ENCODE measurements at places on chromosomes 5 and 9.

GRCh38 chr9:95434116-95435073, 82.4 kb downstream of the PTCH1 start:
- no peak for DNase-seq

DNA sequence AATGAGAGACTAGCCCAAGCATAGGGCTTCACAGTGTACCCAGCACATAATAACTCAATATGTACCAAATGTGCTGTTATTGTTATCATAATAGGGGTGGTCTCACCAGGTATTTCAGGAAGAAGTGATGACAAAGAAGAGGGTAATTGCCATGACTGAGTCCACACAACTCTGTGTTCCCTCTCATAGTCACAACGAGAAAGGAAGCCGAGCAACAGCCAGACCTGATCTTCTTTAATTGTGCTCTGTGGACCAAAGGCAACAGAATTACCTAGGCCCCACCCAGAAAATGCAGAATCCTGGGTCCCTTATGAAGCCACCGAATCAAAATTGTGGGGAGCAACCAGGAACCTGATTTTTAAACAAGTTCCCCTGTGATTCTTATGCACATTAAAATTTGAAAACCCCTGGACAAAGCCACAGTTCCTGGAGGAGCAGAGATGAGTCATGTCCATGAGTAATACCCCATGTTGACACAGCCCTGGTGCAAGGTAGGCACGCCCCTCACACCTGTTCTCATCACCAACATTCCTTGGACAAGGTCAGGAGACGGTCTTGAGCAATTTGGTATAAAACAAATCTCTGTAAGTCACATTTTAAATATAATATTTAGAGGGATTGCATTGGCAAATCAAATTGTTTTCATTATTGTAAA, 5.2 kb downstream of the FGF1 start:
- DNase-seq: no peak

DNA sequence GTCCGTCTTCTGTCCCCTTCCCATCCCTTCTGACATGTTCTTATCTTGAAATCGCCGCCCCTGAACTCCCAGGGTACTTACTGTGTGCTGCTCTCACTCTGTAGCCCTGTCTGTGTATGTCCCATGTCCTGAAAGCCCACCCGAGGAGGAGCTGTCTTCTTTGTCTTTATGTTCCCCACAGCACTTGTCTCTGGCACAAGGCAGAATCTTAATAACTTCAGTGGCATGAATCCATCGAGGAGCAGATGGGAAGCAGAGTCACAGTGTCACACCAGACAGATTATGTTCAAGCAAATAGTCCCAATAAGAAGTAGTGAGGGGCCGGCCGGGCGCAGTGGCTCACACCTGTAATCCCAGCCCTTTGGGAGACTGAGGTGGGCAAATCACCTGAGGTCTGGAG, 29.7 kb upstream of the LTC4S start:
- no peak for DNase-seq

- no peak for DNase-seq
Measured at GRCh38 chr5:153153086-153153485, 337.4 kb upstream of the GRIA1 start.

GRCh38 chr5:142316051-142316450, 8.8 kb downstream of the SPRY4 start:
- DNase-seq: no peak

GRCh38 chr9:108836319-108836718, 19.5 kb downstream of the ACTL7B start:
- no peak for DNase-seq

DNA sequence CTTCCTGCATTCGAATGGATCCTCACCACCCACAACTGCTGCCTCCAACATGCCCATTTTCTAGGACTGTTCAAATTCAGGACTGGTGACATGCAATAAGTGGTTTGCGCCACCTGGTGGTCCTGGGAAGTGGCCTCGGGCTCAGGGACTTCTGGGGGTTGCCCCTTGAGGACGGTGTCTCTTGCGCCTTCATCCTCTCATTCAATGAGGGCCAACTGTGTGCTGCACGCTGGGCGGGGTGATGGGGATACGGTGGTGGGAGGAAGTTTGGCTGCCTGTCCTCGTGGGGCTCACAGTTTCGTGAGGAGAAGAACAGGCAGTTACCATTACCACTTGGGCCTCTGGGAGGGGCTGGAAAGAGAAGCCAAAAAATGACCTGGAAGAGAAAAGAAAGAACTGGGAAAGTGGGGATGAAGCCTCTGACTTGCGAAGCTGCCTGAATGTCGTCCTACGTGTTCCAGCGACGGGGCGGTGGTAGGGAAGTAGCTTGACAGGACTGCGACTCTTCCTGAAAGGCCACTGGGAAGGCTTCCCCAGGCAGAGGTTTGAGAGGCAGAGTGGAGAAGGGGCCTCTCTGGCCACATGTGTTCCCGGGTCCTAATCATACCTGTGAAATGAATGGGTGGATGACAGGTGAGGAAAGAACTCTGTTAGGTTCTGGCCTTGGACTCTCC, 49.0 kb downstream of the PSD2 start:
- peak; percentile 50 for DNase-seq

All from stimulated activated CD8-positive, alpha-beta memory T cell treated with anti-CD3 and anti-CD28 coated beads, Interleukin-15, amount 100 ng/mL, for 4 hours (primary cell).